Hindlimb muscle (tissue), 1 donor: ENCODE measurements at places on chromosomes 5 and 9.
A peak's percentile ranks its signal among the peaks of the same experiment; 100 is the strongest.

- DNase-seq, result no peak
These were observed 50.5 kb downstream of the AHRR start for GRCh38 chr5:371811-372555.

DNA sequence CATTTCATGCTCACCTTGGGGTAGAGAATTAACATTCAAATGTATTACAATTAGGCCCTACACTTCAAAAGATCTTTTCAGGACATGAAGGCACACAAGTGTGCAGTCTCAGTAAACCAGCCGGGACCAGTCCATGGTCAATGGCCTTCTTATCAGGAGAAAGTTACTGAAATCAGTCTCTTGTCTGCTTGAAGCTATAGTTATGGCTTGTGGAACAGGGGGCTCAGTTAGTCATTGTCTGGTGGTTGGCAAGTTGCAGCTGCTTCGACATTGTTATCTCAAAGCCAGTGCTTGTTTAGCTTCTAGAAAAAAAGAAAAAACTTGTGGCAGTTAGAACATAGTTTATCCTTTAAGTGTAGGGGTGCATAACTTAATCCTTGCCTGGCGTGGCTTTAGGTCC is 213.1 kb upstream of the ACO1 start:
- DNase-seq, result no peak

GRCh38 chr9:124779368-124780059 is 2.6 kb downstream of the OLFML2A start:
- no peak for DNase-seq

DNA sequence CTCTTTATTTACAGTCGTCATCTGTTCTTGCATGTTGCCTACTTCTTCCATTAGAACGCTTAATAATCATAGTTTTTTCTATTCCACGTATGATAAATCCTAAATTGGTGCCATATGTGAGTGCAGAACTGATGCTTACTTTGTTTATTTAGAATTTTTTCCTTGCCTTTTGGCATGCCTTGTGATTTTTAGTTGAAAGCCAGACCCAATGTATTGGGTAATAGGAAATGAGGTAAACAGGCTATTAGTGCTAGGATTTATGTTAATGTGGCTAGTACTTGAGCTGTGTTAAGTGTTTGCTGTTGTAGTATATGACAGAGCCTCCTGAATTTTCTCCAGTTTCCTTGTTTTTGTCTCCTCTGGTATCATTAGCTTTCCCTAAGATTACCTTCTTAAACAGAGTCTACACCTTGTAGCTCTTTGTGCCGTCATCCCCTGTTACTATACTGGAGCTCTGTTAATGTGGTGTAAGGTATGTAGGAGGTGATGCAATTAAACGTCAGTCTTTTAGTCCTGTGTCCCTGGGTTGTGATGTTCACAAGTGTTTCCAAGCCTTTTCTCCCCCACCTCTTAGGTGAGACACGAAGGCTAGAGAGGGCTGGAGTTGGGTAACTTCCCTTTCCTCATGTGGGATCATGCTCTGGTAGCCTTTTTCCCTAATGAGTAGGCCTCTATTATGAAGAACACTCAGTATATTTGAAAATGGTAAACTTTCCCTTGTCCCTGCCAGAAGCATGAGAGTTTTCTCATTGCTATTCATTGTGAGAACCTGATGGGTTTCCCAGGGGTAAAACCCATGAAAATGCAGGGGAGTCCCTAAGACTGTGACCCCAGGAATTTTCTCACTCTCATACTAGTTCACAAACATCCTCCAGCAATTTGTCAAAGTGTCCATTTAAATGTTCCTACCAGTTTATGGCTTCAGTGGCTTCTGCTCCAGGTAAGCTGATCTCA is 21.2 kb downstream of the SPATA31D3 start:
- DNase-seq, result peak; percentile 2

DNA sequence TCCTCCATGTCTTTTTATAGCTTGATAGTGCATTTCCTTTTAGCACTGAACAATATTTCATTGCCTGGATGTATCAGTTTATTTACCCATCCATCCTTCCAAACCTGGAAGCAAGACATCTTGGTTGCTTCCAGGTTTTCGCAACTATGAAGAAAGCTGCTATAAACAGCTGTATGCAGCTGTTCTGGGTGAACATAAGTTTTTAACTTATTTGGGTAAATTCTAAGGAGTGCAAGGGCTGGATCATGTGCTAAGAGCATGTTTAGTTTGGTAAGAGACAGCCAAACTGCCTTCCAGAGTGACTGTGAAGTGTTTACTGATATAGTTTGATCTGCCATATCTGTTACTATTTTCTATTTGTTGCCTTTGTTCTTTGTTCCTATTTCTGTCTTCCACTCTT is 58.5 kb downstream of the CSF2 start:
- DNase-seq, result no peak

DNA sequence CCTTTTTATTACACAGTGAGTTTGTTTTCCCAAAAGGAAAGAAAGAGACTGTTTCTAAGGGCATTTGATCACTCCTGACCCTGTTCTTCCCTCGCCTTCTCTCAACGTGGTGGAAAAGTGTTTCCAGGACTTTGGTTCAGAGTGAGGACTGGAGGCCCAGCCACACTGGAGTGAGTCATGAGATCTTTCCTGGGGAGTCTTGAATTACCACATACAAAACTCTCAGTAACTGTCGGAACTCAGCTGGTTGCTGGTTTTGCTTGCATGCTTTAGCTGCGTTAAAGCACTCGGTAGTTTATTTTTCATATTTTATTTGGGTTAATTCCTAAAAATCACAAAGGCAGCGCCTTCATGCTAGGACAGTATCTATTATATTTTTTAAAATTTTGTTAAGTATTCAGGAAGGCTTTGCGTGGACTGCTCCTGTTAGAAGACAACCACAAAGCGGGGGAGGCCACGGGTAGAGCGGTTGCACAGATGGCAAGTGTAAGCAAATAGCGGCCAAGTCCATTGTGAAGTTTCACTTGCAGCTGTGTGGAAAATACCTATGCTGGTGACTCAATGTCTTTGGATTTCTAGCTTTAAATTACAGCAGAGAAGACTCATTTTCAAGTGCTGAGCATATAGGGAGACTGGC is 77.7 kb downstream of the ARSB start:
- DNase-seq, result peak; percentile 86

GRCh38 chr9:23232831-23233230 is 593.2 kb downstream of the ELAVL2 start:
- no peak for DNase-seq

- no peak for DNase-seq
These were observed 112.0 kb downstream of the HSD17B3 start for GRCh38 chr9:96189995-96190394.

- DNase-seq, result peak; percentile 62
These were observed 71.5 kb upstream of the PALM2AKAP2 start for GRCh38 chr9:109708451-109708945.

- no peak for DNase-seq
These were observed 50.2 kb downstream of the DROSHA start for GRCh38 chr5:31481531-31482165.

DNA sequence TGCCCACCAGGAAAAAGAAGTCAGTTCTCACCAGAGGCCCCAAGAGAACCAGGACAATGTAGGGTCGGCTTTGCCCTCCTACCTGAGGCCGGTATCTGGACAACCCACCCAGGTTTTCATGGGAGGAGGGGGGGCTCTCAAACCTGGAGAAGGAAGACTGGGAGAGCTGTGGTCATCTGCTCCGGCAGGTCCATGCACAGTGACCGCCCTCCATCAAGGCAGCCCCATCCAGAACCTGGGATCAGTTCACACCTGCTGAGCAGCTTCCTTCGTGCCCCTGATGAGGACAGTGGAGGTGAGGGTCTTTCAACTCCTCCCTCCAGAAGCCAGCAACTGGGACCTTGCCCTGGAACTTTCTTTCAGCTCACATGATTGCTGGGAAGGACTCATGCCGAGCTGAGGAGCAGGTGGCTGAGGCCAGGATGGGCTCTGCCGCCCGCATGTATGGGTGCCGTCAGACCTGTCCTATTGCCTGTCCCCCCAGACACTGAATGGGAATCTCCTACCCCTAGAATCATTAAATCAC is 20.8 kb upstream of the FIBCD1 start:
- no peak for DNase-seq

DNA sequence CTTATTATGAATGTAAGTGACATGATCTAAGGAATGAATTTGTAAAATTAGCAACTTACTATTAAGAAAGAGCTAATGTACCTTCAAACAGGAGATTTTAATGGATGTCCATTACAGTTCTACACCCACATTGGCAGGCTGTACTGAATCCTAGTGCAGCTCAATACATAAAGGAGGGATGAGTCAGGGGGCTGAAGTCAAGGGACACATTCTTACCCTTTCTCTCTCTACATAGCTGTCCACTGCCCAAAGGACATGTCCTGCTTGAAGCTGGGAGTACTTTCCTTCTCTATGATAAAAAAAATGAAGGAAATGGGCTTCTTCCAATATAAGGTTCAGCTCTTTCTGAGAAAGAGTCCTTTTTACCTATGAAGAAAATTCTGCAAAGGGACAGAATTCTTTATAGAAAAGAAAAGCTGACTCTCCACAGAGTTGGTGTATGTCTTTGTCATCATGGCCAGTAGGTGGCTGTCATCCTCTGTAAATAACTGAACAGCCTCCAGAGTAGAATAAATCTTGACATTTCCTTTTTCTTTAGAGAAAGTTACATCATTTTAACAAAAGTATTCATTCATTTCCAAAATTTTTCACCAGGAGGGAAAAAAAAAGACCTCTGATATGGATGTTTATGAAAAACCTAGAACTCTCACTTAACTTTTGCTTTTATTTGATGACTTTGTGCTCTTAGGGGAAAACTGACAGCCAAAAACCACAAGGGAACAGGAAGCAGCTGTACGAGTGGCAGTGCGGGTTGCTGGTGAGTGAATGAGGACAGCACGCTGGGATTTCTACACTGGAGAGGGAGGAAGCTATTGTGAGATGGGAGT is 13.1 kb upstream of the IFNA14 start:
- peak; percentile 17 for DNase-seq

DNA sequence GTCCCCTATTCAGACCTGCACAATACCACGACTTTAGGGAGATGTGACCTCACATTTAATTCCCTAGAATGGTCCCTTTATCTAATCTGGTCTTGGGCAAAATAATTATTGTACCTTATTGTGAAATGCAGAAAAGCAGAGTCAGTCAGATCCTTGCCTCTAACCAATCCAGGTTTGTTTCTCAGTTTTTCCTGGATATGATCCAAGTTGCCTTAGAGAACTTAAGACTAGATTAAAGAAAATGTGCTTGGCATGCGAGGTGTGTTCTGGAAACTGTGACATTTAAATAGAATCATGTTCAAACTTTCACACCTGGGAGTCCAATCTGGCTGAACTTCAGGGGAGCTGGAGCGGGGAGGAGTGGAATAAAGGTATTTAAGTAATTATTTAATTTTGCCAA is 696.2 kb downstream of the DNAH5 start:
- DNase-seq, result peak; percentile 37

GRCh38 chr5:58284886-58285285 is 175.0 kb downstream of the PLK2 start:
- no peak for DNase-seq

DNA sequence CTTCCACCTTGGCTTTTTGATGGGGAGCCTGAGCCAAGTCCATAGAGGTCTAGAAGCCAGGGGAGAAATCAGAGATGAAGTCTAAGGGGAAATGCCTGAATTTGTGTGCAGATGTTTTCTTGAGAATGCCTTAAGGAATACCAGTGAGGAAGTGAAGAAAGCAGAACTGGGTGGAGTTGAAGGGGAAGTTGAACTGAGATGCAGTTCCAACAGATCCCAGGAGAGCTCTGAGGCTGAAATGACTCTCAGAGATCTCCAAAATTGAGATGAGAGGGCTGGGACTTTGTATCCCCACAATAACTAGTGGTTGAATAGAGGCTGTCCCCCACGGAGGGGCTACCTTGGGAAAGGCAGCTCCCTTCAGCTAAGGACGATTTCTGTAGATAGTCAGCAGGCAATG is 197.1 kb downstream of the ZNF462 start:
- no peak for DNase-seq
